Esophagus muscularis mucosa (tissue), 4 donors: ENCODE measurements at places on chromosomes 2 and 18. TPM values are rescaled to one million over a fixed set of nuclear protein-coding genes. Genes with fewer than 3 reads are reported as not detected.

SGO2 gene
- total RNA-seq = 1.9 TPM

CNDP1 gene
- not detected for total RNA-seq

DHRS9 gene
- total RNA-seq = 0.75 TPM

GRCh38 chr2:40457837-40458236 lies 5.9 kb upstream of the SLC8A1 start:
- DNase-seq = no peak

DNA sequence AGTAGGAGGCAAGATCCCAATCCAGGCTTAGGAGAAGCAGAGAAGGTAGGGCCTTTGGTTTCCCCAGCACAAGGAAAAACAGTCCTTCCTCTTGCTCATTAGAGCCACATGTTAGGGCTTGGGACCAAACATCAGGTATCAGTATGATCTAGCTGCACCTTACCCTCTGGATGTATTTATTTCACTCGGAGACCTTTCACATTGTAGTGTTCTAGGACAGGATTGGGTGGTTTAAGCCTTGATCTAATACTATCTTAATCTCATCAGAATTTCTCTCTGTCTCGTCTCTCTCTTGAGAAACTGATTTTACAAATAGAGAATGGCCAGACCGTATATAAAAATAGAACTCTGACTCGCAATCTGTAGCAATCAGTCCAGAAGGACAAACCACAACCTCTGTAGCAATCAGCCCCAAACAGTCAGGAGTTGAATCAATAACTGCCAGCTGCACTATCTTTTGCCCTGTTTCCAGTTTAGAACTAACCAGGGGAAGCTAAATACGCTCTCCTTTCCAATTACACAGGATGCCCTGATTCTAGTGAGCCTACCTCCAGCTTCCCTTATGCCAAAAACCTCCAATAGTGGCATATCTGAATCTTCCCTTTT lies 207.1 kb downstream of the TDRD15 start:
- peak; percentile 19 for DNase-seq

- DNase-seq = no peak
Observed at GRCh38 chr2:144374163-144374661, 145.7 kb downstream of the ZEB2 start.
